Progenitor cell of endocrine pancreas (in vitro differentiated cells): ENCODE measurements at places on chromosomes 5 and 9.

- no peak for DNase-seq
Observed at GRCh38 chr9:137762414-137763061, 115.0 kb upstream of the CACNA1B start.

DNA sequence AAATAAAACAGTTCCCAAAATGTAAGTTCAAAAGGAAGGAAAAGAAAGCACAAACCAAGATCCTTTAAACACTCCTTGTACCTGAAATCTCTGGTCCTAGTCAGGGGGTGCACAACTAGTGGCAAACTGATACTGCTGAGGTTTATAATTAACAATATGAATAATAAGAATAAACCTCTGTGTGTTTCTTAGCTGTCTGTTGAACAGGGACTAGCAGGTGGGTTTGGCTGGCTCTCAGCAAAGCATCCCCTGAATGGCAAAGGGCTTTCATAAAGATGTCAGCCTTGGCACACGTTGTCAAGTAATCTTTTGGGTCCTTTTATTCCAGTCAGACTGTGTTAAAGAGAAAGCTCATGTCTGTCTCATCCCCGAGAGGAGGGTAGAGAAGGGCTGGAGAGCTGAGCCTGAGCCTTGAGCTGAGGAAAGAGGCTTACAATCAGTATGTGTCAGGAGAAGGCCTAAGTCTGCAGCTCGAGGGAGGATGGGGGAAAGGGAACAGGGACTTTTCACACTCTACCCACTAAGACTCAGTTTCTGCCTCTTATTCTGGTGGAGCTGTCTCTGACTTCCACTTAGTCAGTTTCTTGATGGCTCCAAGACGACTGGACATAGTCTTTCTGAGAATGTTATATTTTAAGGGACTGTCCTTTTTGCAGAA, 123.0 kb downstream of the GALNT10 start:
- no peak for DNase-seq

GRCh38 chr5:99929067-99929805, 605.9 kb upstream of the FAM174A start:
- DNase-seq: no peak

DNA sequence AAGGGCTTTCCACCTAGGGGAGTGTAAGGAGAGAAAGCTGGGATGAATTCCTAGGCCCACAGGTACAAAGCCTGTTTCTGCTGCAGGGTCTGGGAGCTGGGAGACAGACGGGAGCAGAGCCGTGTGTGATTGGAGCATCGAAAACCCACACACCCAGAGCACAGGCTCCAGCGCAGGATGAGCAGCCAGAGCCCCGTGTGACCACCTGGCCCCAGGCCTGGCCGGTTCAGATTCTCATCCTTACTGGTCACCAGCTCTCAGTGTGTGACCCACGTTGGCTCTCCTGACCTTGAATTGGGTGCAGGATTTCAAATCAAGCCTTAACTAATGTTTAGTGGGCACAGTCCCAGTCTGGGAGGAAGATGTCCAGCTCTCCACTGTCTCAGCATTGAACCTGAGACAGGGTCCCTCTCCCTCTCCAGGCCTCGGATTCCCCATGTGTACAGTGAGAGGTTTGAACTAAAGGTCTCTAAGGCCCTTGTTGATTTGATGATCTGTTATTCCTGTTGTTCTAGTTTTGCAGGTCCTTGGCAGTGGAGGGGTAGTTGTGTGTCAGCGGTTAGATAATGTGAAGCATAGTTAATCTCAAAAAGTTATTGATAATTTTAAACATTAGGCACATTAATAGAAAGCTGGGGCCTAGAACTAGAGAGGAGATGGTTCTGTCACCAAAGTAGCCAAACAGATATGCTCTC, 50.1 kb downstream of the PPARGC1B start:
- DNase-seq: no peak

- DNase-seq: no peak
Observed at GRCh38 chr5:179273441-179274145, 71.7 kb downstream of the ADAMTS2 start.

- DNase-seq: no peak
Observed at GRCh38 chr5:103973669-103974068, 411.1 kb upstream of the NUDT12 start.

DNA sequence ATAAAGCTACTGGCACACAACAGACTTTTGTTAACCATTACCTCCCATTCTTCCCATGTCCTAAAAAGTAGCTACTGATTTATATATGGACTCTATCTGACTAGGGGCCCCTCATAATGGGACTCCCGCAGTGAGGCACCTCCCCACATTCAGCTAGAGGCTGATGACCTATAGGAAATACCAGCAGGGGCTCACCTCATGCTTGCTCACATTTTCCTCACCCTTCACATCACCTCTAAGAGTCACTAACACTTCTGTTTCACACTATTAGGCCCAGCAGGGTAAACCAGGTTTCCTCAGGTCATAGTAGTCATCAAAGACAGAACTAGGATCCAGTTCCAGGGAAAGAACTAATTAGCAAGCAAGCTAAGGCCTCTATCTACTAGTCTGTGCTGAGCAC, 60.7 kb downstream of the PRELID2 start:
- DNase-seq: no peak

DNA sequence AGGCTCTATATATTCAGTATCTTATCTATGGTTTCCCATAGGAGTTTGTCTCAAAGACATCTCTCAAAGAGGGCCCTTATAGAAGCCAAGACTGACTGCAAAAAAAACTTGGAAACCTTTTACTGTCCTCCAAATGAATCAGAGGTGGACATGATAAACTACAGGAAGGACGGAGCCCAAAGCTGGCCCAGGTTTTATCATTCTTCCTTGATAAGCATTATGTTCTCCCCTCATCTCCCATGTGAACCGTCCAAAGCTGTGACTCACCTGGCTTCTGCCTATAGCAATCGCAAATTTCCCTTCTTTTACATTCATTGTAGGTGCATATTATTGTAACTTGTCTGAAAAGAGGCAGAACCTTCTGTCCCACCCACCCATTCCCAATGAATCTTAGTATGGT, 35.0 kb upstream of the NIM1K start:
- no peak for DNase-seq

DNA sequence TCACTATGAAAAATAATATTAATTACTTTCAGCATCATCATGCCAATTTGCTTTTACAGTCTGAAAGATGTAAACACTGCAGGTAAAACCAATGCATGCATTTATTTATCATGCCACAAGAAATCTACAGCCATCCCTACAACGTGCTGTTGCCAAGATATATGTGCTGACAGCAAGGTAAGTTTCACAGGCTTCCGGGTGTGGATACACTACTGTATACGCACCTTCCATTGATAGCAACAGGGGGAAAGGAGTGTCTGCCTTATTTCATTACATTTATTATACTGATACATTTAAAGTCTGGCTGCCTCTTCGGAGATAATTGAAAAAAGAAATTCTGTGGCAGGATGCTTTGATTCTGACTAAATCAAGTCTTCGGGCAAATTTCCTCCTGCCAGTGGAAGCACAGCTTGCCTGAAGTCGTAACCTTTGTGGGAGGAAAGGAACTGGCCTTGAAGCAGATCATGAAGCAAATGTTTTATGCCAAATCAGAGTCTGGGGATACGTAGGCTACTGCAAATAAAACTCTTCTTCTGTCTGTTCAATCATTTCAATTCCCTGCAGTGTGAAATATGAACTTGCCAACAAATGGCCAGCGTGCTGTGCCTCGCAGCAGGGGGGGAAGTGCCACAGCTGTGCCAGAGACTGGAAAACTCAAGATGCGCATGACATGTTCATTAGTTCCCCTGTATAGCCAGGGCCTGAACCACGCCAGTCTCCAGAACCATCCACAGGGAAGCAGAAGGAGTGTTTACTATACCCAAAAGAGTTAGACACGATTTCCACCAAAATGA, 268.1 kb downstream of the EFNA5 start:
- DNase-seq: no peak

GRCh38 chr9:4852419-4852818, 59.7 kb downstream of the RCL1 start:
- no peak for DNase-seq

DNA sequence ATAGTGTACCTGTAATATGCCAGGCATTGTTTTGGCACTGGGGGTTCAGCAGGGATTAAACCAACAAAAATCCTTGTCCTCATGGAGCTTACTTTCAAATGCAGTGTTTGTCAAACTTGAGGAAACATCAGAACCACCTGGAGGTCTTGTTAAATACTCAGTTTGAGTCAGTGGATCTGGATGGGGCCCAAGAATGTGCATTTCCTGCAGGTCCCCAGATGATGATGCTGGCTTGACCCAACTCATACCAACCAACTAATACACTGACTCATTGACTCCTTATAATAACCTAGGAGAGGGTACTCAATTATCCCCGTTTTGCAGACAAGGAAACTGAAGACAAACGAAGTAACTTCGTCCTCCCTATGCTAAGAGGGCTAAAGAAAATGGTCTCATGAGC, 11.3 kb downstream of the WWC1 start:
- DNase-seq: no peak
